ENCODE measurements at places on chromosomes 6 and 20.

DNA sequence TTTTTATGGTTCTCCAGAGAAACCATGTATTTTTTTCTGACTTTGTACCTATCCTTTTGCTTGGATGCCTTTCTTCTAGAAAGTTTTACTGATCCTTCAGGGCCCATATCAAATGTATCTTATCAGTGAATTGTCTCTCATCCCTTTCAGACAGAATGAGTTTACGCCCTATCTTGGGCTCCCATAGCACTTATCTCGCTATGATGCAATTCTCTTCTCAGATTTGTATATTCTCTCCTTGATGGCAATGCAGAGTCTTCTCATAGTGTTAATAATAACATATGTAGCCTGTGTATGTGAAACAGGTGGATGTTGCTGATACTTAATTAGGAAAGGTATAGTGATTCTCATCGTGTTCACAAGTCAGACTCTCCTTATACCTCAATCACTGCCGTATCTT is 336.2 kb downstream of the UTRN start:
- peaks cover 23% of the 10 kb centered on the region for H3K4me1 ChIP-seq
- no peaks in the 10 kb centered on the region for H3K27me3 ChIP-seq
- H3K36me3 ChIP-seq, result no peaks in the 10 kb centered on the region
- H3K4me3 ChIP-seq, result no peak overlapping the region

DNA sequence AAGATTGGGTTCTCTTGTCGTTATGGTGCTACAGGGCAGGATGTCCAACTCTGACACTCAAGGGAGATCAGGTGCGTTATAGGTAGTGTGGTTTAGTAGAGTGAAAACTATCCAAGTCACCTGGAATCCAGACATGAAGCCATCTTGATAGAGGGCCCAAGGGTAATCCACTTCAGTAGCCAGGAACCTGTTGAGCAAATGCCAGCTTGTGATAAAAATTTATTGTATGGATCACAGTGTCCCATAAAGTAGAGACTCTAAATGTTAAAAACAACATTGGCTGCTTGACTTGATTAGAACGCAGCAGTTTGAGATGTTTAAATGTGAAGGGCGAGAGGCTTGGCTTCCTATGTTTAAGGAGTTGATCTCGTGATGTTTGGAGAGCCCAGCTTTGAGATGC is 105.7 kb upstream of the GMDS start:
- peaks cover 4% of the 10 kb centered on the region for H3K4me1 ChIP-seq
- no peaks in the 10 kb centered on the region for H3K36me3 ChIP-seq
- H3K27me3 ChIP-seq, result no peaks in the 10 kb centered on the region
- H3K27ac ChIP-seq, result no peak overlapping the region

DNA sequence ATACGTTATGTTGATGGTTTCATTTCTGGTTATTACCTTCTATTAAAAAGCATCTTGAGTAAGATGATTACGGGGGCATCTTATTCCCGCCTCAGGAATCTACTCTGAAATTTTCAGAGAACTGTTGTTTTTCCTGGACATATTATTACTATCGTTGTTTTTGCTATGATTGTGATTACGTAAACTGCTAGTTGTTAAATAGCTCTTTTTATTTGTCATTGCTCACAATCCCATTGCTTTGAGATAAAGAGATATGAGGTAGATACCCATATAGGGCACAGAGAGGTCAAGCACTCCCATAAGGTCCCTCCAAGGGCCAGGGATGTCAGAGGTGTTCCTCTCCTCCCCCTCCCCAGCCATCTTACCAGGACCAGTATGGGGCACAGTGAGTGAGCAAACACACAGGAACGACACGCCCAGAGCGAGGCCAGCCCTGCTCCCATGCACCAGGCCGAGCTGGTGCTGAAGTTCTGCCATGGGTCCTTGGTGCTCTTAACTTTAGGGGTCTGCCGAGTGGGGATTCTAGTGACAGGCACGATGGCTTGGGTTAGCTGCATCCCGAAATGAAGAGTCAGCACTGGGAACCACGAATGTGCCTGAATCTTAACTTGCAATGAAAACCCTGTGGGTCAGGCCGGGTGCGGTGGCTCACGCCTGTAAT is 49.9 kb downstream of the PRDM1 start:
- H3K27ac ChIP-seq, result no peak overlapping the region
- H3K27me3 ChIP-seq, result no peaks in the 10 kb centered on the region
- H3K36me3 ChIP-seq, result no peaks in the 10 kb centered on the region
- no peaks in the 10 kb centered on the region for H3K4me1 ChIP-seq

DNA sequence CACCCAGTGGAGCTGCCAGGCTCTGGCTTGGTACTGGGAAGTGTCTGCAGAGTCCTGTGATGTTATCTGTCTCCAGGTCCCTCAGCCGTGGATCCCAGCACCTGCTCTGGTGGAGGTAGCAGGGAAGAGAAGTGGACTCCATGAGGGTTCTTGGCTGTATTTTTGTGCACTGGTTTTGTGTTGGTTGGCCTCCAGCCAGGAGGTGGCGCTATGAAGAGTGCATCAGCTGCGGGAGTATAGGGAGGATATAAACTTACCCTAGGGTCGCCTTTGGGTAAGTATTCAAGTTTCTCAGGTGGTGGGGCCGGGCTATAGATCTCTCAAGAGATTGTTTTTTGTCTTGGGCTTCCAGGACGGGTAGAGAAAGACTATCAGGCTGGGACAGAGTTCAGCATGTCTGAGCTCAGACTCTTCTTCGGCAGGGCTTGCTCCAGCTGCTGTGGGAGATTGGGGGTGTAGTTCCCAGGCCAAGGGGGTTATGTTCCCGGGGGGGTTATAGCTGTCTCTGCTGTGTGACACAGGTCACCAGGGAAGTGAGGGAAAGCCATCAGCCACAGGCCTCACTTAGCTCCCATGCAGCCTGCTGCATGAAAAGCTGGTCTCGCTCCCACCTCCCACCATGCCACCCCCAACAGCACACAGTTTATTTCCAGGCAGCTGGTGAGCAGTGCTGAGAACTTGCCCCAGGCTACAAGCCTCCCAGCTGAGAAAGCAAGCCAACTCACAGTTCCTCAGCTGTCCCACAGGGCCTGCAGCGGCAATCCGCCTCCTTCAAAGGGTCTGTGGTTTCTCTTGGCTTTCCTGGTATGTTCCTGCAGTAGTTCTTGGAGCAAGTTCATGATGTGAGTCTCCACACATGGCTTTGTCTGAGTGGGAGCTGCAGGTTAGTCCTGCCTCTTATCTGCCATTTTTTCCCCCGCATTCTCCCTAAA is 115.7 kb downstream of the AIG1 start:
- no peaks in the 10 kb centered on the region for H3K27me3 ChIP-seq
- H3K36me3 ChIP-seq, result no peaks in the 10 kb centered on the region
- H3K27ac ChIP-seq, result no peak overlapping the region
- no peak overlapping the region for H3K4me3 ChIP-seq
- no peaks in the 10 kb centered on the region for H3K4me1 ChIP-seq

DNA sequence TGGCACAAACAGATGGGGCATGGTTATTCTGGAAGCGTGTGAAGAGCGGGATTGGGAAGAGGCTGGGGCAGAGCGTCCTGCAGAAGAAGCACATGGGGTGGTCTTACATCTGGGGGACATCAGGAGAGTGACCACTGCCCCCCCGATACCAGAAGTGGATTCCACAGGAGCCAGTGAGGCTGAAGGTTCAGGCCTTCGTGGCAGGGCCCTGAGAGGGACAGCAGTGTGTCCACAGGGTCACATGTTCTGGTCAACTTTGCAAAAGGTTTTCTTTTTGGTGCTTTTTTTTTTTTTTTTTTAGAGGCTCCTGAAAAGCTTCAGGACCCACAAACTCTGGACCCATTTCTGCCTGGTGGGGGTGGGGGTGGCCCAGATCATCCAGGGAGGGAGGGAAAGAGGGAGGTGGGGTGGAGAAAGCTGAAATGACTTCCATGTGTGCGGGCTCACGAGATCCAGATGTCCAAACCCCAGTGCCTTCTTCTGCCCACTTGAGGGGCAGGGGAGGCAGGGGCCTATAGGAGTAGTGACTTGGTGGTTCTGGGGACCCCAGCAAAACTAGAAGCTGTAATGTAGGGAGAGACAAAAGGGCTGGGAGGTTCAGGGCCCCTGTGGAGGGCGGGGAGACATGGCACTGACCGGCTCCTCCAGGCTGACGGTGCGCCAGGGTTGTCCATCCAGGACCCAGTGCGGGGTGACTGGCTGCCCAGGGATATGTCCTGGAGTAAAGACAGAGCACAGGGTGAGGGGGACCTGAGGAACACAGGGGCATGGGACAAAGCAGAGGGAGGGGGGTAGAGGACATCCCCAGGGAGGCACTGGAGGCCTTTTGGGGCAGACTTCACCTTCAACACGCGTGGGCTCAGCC is 2.7 kb downstream of the ADAM33 start:
- no peaks in the 10 kb centered on the region for H3K36me3 ChIP-seq
- no peak overlapping the region for H3K27ac ChIP-seq
- peaks cover 36% of the 10 kb centered on the region for H3K4me1 ChIP-seq
- no peak for DNase-seq

GRCh38 chr6:42010185-42010891 is 40.0 kb upstream of the TAF8 start:
- DNase-seq, result peak; percentile 47
- H3K27ac ChIP-seq, result peak overlapping the region; percentile 4
- H3K4me1 ChIP-seq, result peaks cover 35% of the 10 kb centered on the region
- no peaks in the 10 kb centered on the region for H3K36me3 ChIP-seq
- H3K27me3 ChIP-seq, result no peaks in the 10 kb centered on the region

GRCh38 chr6:118246406-118246805 is 301.7 kb upstream of the PLN start:
- no peaks in the 10 kb centered on the region for H3K36me3 ChIP-seq
- DNase-seq, result no peak
- no peaks in the 10 kb centered on the region for H3K27me3 ChIP-seq
- H3K27ac ChIP-seq, result no peak overlapping the region

DNA sequence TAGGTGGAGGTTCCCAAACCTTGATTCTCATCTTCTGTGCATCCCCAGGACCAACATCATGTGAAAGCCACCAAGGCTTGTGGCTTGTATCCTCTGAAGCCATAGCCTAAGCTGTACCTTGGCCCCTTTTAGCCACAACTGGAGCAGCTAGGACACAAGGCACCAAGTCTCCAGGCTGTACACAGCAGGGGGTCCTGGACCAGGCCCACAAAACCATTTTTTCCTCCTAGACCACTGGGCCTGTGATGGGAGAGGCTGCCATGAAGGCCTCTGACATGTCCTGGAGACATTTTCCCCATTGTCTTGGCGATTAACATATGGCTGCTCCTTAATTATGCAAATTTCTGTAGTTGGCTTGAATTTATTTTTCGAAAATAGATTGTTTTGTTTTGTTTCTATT is 114.8 kb upstream of the LAMA2 start:
- no peaks in the 10 kb centered on the region for H3K4me1 ChIP-seq
- no peak overlapping the region for H3K4me3 ChIP-seq
- no peaks in the 10 kb centered on the region for H3K36me3 ChIP-seq
- DNase-seq, result no peak
- no peaks in the 10 kb centered on the region for H3K27me3 ChIP-seq

GRCh38 chr6:139568151-139568955 is 193.9 kb upstream of the CITED2 start:
- H3K27me3 ChIP-seq, result no peaks in the 10 kb centered on the region
- no peaks in the 10 kb centered on the region for H3K4me1 ChIP-seq
- no peak for DNase-seq
- no peaks in the 10 kb centered on the region for H3K36me3 ChIP-seq

- H3K27me3 ChIP-seq, result no peaks in the 10 kb centered on the region
- H3K4me1 ChIP-seq, result no peaks in the 10 kb centered on the region
- no peak overlapping the region for H3K4me3 ChIP-seq
- H3K27ac ChIP-seq, result no peak overlapping the region
- no peaks in the 10 kb centered on the region for H3K36me3 ChIP-seq
Observed at GRCh38 chr6:27531772-27532459, 59.0 kb upstream of the ZNF184 start.

- DNase-seq, result no peak
- no peak overlapping the region for H3K27ac ChIP-seq
- no peaks in the 10 kb centered on the region for H3K4me1 ChIP-seq
- H3K36me3 ChIP-seq, result no peaks in the 10 kb centered on the region
Observed at GRCh38 chr6:73867411-73867810, 171.4 kb downstream of the CD109 start.

DNA sequence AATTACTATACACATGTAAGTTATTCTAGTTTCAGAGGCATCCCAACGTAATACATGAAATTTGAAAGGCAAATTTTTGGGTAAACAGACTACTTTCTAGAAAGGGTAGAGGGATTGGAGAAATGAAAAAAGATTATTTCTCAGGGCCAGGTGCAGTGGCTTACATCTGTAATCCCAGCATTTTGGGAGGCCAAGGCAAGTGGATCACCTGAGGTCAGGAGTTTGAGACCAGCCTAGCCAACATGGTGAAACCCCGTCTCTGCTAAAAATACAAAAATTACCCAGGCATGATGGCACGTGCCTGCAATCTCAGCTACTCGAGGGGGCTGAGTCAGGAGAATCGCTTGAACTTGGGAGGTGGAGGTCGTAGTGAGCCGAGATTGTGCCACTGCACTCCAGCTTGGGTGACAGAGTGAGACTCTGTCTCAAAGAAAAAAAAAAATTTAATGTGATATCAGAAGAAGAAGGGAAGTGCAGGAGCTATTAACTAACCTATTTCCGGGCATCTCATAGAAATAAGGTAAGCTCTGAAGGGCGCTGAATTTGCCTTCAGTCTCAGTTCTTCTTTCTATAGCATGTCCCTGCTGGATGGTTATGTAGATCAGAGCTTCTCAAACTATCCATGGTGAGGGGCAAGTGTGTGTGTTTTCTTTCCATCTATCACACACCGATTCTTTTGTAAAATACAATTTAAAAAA is 100.3 kb upstream of the MTHFD1L start:
- peaks cover 22% of the 10 kb centered on the region for H3K4me1 ChIP-seq
- no peaks in the 10 kb centered on the region for H3K27me3 ChIP-seq
- no peak overlapping the region for H3K4me3 ChIP-seq
- no peak overlapping the region for H3K27ac ChIP-seq
- no peaks in the 10 kb centered on the region for H3K36me3 ChIP-seq
- DNase-seq, result peak; percentile 64

- no peaks in the 10 kb centered on the region for H3K36me3 ChIP-seq
- no peaks in the 10 kb centered on the region for H3K4me1 ChIP-seq
- H3K4me3 ChIP-seq, result no peak overlapping the region
- no peak overlapping the region for H3K27ac ChIP-seq
Observed at GRCh38 chr6:133333852-133334251, 92.7 kb downstream of the EYA4 start.

DNA sequence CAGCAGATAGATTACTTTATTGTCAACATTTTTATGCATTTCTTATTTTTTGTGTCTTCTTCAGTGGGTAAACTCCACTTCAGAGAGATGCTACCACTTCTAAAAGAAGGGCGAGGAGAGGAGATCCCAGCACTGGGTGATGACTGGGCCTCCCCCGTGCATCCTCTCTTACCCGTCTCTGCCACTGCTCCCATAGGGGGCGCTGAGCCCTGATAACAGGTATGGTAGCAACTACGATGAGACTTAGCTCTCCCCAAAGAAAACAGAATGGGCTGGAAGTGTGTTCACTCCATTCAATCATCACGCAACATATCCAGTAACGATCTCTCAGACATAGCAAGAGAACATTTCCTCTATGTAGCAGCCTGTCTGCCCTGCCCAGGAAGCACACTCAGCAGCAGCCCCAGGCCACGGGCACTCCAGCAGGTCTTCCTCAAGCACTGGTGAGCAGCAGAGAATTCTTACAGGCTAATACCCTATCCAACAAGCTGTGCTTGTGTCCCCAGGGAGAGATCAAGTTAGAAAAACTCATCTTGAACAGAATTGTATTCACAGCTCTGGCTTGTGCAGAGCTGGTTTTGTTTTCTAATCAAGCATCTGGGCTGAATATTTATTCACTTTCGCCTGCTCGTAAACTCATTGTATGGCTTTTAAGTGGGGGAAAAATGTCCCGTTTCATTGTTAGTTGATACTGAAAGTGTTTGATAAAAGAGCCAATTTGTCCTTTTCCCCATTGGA is 533.1 kb upstream of the CDH4 start:
- DNase-seq, result peak; percentile 20
- no peak overlapping the region for H3K4me3 ChIP-seq
- peaks cover 7% of the 10 kb centered on the region for H3K4me1 ChIP-seq
